T-cell (primary cell): ENCODE measurements at places on chromosomes 3 and 15. TPM values are rescaled to one million over a fixed set of nuclear protein-coding genes. Genes with fewer than 3 reads are reported as not detected.

DNA sequence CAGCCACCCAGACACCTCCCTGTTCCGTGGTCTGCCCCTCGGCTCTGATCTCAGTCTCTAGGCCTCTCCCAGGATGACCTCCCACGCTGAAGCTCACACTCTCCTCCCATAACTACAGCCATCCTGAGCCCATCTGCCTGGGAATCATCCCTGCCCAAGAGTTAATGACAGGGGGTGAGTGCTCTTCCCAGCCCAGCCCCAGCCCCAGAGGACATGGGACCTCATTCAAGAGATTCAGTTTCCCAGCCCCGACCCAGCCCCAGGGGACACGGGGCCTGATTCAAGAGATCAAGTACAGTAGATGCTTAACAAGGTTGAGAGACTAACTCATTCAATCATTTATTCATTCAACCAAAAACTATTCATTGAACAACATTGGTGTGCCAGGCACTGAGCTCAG, 272.0 kb downstream of the XXYLT1 start:
- H3K4me3 ChIP-seq: no peak overlapping the region
- no peak overlapping the region for H3K27ac ChIP-seq
- no peaks in the 10 kb centered on the region for H3K36me3 ChIP-seq

Gene ANKRD28
- 36.0 TPM for total RNA-seq

Gene ALG3
- total RNA-seq: 39.9 TPM

Gene MYRIP
- not detected for total RNA-seq

- peaks cover 44% of the 10 kb centered on the region for H3K27me3 ChIP-seq
- H3K4me1 ChIP-seq: no peaks in the 10 kb centered on the region
- no peaks in the 10 kb centered on the region for H3K36me3 ChIP-seq
- H3K4me3 ChIP-seq: no peak overlapping the region
- DNase-seq: no peak
Measured at GRCh38 chr15:74283368-74283767, 47.2 kb downstream of the CCDC33 start.

DNA sequence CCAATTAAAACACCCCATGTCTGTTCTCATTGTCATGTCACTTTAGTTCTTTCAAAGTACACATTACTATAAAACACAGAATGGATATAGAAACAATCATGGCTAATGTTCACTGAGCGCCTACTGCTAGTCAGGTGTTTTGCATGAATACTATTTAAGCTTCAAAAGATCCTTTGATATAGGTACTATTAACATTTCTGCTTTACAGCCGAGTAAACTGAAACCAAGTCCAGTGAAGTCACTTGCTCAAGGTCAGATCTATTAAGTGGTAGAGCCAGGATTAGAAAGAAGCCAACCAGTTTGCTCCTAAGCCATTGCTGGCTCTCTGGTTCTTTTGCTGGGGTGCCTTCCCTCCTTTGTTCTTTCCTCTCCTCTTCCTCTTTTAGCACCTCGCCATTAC, 32.4 kb upstream of the NMNAT3 start:
- H3K4me1 ChIP-seq: no peaks in the 10 kb centered on the region
- peaks cover 4% of the 10 kb centered on the region for H3K27me3 ChIP-seq
- no peak overlapping the region for H3K27ac ChIP-seq

Gene ACAD9
- 45.1 TPM for total RNA-seq

Gene SENP8
- 1.2 TPM for total RNA-seq

GRCh38 chr15:52254391-52254790, 41.2 kb downstream of the MYO5C start:
- H3K27me3 ChIP-seq: no peaks in the 10 kb centered on the region
- no peak for DNase-seq
- peaks cover 8% of the 10 kb centered on the region for H3K4me1 ChIP-seq
- no peak overlapping the region for H3K4me3 ChIP-seq
- H3K36me3 ChIP-seq: no peaks in the 10 kb centered on the region

Gene TNNC1
- 4.3 TPM for total RNA-seq

GRCh38 chr3:128270559-128271492, 117.5 kb downstream of the EEFSEC start:
- H3K27ac ChIP-seq: no peak overlapping the region
- H3K4me3 ChIP-seq: no peak overlapping the region

DNA sequence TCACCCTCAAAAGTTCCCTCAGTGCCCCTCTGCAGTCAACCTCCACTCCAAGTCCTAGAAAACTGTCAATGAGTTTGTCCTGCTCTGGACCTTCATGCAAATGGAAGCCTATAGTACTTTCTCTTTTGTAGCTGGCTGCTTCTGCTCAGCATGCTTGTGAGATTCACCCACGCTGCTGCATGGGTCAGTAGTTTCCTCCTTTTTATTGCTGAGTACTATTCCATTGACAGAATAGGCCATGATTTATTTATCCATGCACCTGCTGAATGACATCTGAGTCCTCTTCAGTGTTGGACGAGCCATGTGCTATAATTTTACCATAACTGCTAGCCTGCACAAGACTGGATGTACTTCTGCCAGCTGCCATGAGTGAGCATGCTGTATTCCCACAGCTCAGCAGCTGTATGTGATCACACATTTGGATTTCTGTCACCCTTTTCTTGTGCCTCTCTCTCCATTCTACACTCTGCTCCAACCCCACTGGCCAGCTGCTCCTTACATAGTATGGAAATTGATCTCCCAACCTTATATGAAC, 26.3 kb downstream of the CDCP1 start:
- peaks cover 5% of the 10 kb centered on the region for H3K27me3 ChIP-seq
- H3K36me3 ChIP-seq: no peaks in the 10 kb centered on the region
- peaks cover 13% of the 10 kb centered on the region for H3K4me1 ChIP-seq
- no peak overlapping the region for H3K27ac ChIP-seq
- DNase-seq: no peak

DNA sequence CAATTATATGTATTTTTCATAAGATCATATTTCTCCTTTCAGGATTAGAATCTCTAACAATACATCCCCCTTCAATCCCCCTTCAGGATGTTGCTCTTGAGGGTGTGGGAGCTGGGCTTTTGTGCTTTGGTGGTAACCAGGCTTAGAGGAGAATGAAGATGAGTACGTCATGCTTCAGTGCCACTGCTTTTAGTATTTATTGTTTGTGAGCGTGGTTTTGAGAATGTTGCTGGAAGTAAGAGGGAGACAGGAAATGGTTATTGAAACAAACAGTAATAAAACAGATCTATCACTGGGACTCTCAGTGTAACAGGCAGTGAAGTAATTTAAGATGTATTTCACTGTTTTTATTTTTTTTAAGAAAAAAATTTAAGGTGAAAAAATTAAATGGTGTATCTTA, 35.3 kb downstream of the GBE1 start:
- no peak overlapping the region for H3K27ac ChIP-seq
- H3K4me1 ChIP-seq: no peaks in the 10 kb centered on the region
- H3K4me3 ChIP-seq: no peak overlapping the region
- no peaks in the 10 kb centered on the region for H3K36me3 ChIP-seq

GRCh38 chr3:122873741-122874515, 79.1 kb downstream of the SLC49A4 start:
- no peak for DNase-seq
- no peak overlapping the region for H3K4me3 ChIP-seq
- no peak overlapping the region for H3K27ac ChIP-seq
- H3K36me3 ChIP-seq: peaks cover 16% of the 10 kb centered on the region

Gene CPNE9
- total RNA-seq: 0.26 TPM

DNA sequence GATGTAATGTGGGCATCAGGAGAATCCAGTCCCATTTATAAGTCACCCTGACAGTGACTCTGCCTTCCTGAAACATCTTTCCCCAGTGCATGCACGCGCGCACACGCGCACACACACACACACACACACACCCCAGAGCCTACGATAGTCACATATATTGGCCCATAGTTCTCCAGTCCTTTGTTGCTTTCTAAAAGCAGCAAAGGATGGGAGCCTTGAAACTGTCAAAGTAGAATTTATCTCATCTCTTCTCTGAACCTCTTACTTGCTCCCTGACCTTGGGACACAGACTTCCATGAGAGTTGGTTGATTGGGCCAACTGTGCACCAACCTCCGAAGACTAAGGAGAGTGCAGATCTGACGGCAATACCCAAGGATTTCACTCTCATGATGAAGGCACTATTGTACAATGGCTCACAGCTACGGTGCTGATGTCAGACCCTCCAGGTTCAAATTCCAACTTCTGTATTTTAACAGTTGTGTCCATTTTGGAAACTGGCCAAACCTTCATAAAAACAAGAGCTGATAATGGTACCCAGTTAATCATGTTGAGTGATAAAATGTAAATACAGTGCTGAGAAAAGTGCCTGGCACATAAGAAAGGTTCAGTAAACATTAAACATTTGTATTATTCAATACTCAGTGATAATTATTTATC, 8.3 kb downstream of the CPA3 start:
- H3K4me1 ChIP-seq: no peaks in the 10 kb centered on the region
- no peak for DNase-seq
- no peaks in the 10 kb centered on the region for H3K36me3 ChIP-seq
- H3K27me3 ChIP-seq: no peaks in the 10 kb centered on the region
- H3K27ac ChIP-seq: no peak overlapping the region

DNA sequence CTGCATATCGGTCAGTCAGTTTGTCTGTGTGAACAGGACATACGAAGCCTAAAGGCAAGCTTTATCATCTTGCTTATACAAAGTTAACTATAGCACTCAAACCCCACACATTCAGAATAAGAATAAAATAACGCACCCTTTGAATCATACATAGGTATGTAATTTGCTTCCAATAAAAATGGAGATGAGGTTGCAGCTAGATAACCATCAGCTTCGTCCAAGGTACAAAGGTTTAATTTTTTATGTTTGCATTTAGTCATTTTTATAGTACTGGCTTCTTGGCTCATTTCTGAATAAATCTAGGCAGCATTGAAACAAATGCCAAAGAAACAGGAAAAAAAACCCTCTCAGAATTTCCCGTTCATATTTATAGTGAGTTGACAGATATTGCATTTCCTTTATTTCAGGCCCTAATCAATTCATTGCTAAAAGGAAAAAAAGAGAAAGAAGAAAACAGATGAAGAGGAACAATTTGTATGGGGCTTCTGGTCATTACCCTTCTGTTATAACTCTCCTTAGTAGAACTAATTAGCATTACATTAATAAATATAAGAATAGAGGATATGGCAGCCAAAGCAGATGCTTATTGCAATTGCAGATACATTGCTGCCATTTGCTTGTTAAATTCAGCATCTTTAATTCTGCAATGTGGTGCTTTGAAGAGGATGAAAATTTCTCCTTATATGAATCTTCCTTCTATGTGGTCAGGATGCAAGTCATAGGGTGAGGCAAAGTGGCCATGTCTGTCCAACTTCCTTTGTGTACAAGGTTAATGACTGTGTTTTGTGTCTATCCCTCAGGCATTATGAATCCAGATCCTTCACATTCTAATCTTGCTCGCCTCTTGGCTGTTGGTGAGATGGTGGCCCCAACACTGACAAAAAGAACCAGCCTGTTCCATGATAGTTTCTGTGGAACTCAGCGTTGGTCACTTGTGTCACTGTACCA, 550.0 kb downstream of the AGBL1 start:
- no peak for DNase-seq
- no peak overlapping the region for H3K4me3 ChIP-seq
- H3K36me3 ChIP-seq: no peaks in the 10 kb centered on the region
- H3K27me3 ChIP-seq: no peaks in the 10 kb centered on the region
- no peak overlapping the region for H3K27ac ChIP-seq
- H3K4me1 ChIP-seq: peaks cover 3% of the 10 kb centered on the region

Gene VILL
- 44.6 TPM for total RNA-seq

DNA sequence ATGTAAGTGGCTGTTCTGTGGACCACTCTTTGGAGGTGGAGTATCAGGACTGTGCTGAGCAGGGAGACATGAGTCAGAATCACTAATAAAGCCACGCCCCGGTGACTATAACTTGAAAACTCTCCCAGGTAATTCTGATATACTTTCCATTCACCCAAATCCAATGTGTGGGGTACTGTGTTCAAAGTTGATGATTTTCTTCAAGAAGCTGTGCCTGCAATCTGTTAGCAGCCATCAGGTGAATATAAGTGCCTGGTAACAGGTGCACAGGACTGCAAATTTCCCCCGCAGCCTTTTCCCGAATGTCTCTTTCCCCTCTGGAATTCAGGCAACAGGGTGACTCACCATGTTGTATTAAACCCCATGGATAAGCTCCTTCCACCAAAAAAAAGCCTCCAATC, 17.0 kb downstream of the MAGI1 start:
- H3K4me1 ChIP-seq: no peaks in the 10 kb centered on the region
- no peak for DNase-seq
- no peak overlapping the region for H3K4me3 ChIP-seq
- H3K36me3 ChIP-seq: no peaks in the 10 kb centered on the region

- peaks cover 3% of the 10 kb centered on the region for H3K36me3 ChIP-seq
- peaks cover 7% of the 10 kb centered on the region for H3K4me1 ChIP-seq
Measured at GRCh38 chr3:108051005-108051404, 39.8 kb downstream of the CD47 start.

GRCh38 chr3:5095886-5096285, 26.2 kb upstream of the ARL8B start:
- no peaks in the 10 kb centered on the region for H3K4me1 ChIP-seq
- H3K36me3 ChIP-seq: no peaks in the 10 kb centered on the region
- H3K4me3 ChIP-seq: no peak overlapping the region

DNA sequence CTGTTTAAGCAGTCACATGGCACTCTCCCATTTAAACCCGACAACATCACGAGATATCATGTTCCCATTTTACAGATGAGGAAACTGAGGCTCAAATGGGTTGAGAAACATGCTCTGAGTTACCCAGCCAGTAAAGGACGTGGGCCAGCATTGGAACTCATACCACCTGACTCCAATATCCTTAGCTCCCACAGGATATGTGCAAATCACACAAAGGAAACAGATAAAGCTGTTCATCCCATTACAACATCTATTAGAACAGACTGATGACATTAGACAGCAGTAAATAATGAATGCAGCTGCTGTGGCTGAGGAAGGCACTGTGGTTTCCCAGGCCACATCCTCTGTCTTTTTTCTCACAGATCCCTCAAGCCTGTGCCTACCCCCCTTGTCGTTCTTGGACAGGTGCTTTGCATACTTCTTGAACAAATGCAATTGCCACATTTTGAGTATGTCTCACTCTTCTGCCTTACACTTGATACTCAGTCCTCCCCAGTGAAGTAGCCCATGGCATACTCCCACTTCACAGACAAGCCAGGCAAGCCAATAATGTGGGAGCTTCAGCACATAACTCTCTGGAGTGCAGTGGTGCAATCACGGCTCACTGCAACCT, 17.7 kb downstream of the FRMD4B start:
- H3K27me3 ChIP-seq: no peaks in the 10 kb centered on the region
- DNase-seq: peak; percentile 38
- H3K4me3 ChIP-seq: no peak overlapping the region
- H3K4me1 ChIP-seq: peaks cover 20% of the 10 kb centered on the region

- DNase-seq: no peak
- no peaks in the 10 kb centered on the region for H3K36me3 ChIP-seq
- H3K4me1 ChIP-seq: peaks cover 35% of the 10 kb centered on the region
- H3K27me3 ChIP-seq: no peaks in the 10 kb centered on the region
- H3K27ac ChIP-seq: peak overlapping the region; percentile 22
Measured at GRCh38 chr3:157066335-157067098, 93.4 kb downstream of the CCNL1 start.

- no peaks in the 10 kb centered on the region for H3K36me3 ChIP-seq
- H3K27ac ChIP-seq: no peak overlapping the region
- no peaks in the 10 kb centered on the region for H3K4me1 ChIP-seq
- no peaks in the 10 kb centered on the region for H3K27me3 ChIP-seq
Measured at GRCh38 chr15:70125605-70126004, 27.9 kb upstream of the TLE3 start.

Gene BCL2A1
- 13.6 TPM for total RNA-seq

Gene MAP6D1
- 3.3 TPM for total RNA-seq

Gene EPM2AIP1
- 27.0 TPM for total RNA-seq

GRCh38 chr3:49563040-49563578, 8.8 kb downstream of the BSN start:
- H3K36me3 ChIP-seq: no peaks in the 10 kb centered on the region
- no peak overlapping the region for H3K4me3 ChIP-seq
- no peak overlapping the region for H3K27ac ChIP-seq
- no peak for DNase-seq
- no peaks in the 10 kb centered on the region for H3K27me3 ChIP-seq
- H3K4me1 ChIP-seq: no peaks in the 10 kb centered on the region

GRCh38 chr3:39177708-39178332, 14.6 kb downstream of the XIRP1 start:
- peak overlapping the region; percentile 64 for H3K27ac ChIP-seq
- H3K4me3 ChIP-seq: peak overlapping the region; percentile 52
- no peaks in the 10 kb centered on the region for H3K27me3 ChIP-seq
- peaks cover 20% of the 10 kb centered on the region for H3K4me1 ChIP-seq
